Activated CD8-positive, alpha-beta T cell treated with anti-CD3 and anti-CD28 coated beads, Interleukin-2, amount 10 ng/mL, durations not matched to agents 7 days and 5 days (primary cell): ENCODE measurements at places on chromosomes 11 and 22.

DNA sequence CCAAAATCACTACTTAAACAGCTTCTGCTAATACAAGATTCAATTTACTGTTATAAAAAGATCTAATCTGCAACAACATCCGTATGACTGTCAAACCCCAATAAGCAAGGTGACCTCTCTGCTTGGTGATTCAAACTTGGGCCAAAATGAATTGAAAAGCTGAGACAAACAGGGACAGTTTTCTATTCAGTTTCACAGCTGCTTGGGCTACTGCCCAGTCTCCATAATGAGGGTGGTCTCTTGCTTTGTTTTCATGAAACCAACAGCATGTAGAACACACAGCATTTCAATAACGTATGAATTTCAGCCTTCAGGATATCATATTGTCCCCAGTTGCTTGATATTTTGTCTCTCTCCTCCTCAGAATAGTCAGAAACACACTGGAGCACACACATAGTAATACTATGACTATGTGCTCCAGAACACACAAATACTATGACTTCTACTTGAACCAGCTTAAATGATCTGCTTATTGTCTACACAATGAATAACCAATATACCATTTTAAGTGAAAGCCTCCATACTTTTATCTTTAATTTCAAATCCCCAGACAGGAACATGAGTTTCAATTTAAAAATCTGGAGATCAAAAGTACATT lies 285.0 kb downstream of the TTC28 start:
- DNase-seq, result no peak
- no peak overlapping the region for H3K4me3 ChIP-seq
- H3K4me1 ChIP-seq, result peaks cover 23% of the 10 kb centered on the region
- H3K36me3 ChIP-seq, result no peaks in the 10 kb centered on the region
- no peak overlapping the region for H3K27ac ChIP-seq

DNA sequence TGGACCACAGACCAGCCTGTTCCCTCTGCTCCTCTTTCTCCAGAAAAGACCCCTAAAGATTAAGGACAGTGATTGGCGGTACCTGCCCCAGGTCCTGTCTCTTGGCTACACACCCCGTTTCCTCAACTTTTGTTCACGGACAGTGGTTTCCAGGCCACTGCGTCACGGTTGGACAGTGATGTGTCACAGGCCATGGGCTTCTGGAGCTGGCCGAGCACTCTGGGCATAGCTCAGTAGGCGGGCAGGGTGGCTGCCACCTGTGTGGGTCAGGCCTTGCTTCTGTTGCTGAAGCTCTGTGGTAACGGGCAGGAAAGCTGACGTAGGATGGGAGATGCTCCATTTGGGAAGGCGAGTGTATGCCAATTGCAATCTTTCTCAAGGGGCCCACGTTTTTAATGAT lies 13.6 kb downstream of the TUB start:
- no peak for DNase-seq
- no peaks in the 10 kb centered on the region for H3K27me3 ChIP-seq
- no peaks in the 10 kb centered on the region for H3K4me1 ChIP-seq

DNA sequence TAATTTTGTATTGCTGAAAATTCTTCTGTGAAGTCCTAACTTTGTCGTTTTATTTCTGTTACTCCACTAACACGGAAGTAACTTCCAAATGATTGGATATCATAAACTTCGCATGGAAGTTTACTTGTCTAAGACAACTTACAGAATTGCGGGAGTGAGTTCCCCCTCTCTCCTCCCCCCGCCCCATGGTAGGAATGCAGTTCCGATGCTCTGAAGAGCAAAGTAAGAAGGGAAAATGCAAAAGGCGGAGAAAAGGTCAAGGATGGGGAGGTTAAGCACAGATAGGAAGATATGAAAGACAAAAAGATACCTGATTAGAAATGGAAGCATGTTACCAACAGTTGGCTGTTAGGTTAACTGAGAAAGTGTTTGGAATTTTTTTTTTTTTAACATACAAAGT lies 1.3 kb downstream of the EIF3M start:
- H3K4me1 ChIP-seq, result peaks cover 44% of the 10 kb centered on the region
- peak overlapping the region; percentile 97 for H3K27ac ChIP-seq
- no peaks in the 10 kb centered on the region for H3K27me3 ChIP-seq
- peak overlapping the region; percentile 95 for H3K4me3 ChIP-seq

- no peaks in the 10 kb centered on the region for H3K4me1 ChIP-seq
- no peak overlapping the region for H3K27ac ChIP-seq
- no peak overlapping the region for H3K4me3 ChIP-seq
- DNase-seq, result no peak
- H3K36me3 ChIP-seq, result no peaks in the 10 kb centered on the region
- peaks cover 2% of the 10 kb centered on the region for H3K27me3 ChIP-seq
These were observed 42.3 kb downstream of the C11orf96 start for GRCh38 chr11:43984519-43985385.

GRCh38 chr11:101215069-101215468 lies 85.5 kb upstream of the PGR start:
- H3K27me3 ChIP-seq, result no peaks in the 10 kb centered on the region
- H3K4me1 ChIP-seq, result no peaks in the 10 kb centered on the region

GRCh38 chr11:46865340-46865739 lies 19.3 kb upstream of the CKAP5 start:
- no peak for DNase-seq
- H3K27ac ChIP-seq, result no peak overlapping the region

DNA sequence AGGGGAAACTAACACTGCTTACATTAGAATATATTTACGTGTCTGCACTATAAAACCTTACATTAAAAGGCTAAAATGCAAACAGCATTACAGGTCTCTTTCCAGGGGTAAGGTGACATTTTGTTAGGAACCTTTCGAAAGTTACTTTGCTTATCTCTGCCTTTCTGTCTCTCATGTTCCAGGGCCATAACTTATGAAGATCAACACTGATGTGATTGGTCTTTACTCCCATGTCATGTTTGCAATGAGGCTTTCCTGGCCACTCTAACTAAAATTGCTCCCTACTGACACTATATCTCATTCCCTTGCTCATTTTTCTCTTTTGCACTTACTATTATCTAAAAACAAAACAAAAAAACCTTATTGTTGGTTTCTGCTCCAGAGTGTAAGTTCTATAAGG lies 119.0 kb downstream of the JRKL start:
- no peak overlapping the region for H3K4me3 ChIP-seq
- no peak overlapping the region for H3K27ac ChIP-seq
- H3K27me3 ChIP-seq, result no peaks in the 10 kb centered on the region

DNA sequence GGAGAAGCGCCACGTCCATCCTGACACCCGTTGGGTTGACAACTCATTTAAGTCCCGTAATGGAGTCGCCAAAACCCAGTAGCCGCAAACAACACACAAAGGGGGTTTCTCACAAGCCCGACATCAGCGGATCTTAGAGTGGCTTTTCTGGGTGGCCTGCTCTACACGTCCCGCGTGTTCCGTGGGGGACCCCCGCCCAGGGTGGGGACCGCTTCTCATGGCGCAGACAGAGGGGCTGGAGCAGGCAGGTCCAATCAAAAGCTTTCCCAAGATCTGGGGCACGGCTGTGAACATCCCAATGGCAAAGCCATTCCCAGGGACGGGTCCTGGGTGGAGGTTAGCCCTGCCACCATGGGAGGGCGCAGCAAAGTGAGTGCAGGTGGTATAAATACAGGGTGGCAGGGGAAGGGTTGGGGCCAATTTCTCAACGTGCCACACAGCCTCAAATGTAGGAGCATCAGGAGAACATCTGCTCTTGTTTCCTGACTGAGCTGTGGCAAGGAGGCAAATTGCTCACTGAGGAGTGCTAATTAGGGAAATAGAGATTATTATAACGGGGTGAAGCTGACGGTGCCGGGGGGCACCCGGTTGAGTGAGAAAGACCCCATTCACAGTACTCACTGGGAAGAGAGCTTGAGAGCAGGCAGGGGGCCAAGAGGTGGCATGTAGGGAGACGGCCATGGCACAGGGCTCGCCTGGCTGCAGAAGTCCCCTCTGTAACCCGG lies 1447.2 kb downstream of the TBC1D22A start:
- H3K4me1 ChIP-seq, result no peaks in the 10 kb centered on the region
- H3K27ac ChIP-seq, result no peak overlapping the region
- DNase-seq, result no peak
- no peak overlapping the region for H3K4me3 ChIP-seq
- H3K36me3 ChIP-seq, result no peaks in the 10 kb centered on the region

DNA sequence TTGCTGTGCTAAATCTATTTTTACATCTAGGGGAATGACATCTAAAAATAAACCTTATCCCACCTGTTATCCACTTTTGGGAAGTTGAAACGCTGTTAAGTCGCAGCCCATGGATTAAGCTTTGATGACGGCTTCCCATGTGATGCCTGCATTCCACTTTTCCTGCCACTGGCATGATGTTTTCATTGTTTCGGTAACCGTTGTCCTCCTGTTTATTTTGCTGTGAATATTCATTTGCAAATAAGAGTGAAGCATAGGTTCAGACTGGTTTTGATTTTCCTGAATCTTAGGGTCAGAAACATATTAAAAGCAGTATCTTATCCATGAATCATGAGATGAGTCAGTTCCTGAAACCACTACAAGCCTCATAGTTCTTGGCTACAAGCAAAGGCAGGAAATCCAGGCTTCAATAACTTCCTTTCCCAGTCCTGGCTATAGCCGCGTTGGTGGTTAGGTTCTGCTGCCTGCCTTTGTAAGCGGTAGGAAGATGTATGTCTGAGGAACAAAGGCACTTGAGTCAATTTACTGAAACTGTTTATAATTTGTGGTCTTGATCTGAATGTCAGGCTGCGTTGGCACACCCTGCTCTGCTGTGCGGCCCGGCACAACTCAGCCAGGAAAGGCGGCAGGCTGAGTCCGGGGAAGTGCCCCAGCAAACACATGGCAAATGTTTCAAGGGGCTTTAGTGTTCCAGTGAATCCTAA lies 19.4 kb downstream of the TEAD1 start:
- no peak for DNase-seq
- peaks cover 73% of the 10 kb centered on the region for H3K27me3 ChIP-seq
- H3K27ac ChIP-seq, result no peak overlapping the region

DNA sequence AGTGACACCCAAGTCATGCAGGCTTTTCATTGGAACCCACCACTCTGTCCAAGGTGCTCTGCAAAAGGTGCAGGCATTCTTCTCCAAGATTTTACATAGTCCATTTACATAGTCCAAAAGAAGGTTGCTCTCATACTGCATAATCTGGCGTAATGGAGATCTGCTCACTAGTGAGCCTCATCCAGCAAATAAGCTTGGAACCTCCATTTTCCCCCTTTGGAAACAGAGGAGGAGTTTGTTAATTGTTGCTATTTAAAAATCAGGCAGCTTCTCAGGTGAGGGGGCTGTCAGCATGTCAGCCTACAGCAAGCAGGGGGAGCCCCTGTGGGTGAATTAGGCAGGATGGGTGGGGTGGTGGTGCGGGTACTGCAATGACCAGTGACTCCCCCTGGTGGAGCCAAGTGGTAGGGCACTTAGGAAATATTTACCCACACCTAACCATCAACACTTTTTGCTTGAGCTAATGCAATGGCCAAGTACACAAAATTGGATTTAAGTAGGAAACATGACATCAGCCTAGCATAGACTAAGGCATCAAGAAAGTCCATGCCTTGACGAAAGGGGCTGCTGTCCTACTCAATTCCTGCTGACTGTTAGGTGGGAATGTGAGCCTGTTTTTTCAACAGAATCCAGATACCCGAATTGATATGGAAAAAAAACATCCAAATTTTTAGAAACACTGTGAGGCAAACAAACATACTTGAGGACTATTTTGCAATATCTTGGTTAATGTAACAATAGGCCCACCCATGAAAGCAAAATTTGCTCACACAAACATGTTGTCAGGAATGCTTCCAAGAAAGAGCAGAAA lies 64.5 kb downstream of the AMBRA1 start:
- H3K36me3 ChIP-seq, result peaks cover 7% of the 10 kb centered on the region
- H3K4me1 ChIP-seq, result peaks cover 17% of the 10 kb centered on the region
- no peak overlapping the region for H3K4me3 ChIP-seq
- DNase-seq, result peak; percentile 85
- no peak overlapping the region for H3K27ac ChIP-seq

GRCh38 chr11:115257678-115258077 lies 246.5 kb downstream of the CADM1 start:
- no peak overlapping the region for H3K27ac ChIP-seq
- DNase-seq, result no peak
- H3K27me3 ChIP-seq, result no peaks in the 10 kb centered on the region
- no peaks in the 10 kb centered on the region for H3K4me1 ChIP-seq
- H3K4me3 ChIP-seq, result no peak overlapping the region

DNA sequence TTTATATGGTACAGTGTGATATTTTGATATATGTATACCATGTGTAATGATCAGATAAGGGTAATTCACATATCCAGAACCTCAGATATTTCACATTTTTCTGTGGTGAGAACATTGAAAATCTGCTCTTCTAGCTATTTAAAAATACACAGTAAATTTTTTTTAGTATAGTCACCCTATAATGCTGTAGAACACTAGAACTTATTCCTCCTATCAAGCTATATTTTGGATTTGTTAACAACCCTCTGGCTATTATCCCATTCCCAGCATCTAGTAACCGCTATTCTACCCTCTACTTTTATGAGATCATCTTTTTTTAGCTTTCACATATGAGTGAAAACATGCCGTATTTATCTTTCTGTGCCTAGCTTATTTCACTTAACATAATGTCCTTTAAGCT lies 65.5 kb upstream of the SYT9 start:
- H3K4me1 ChIP-seq, result no peaks in the 10 kb centered on the region
- no peak overlapping the region for H3K27ac ChIP-seq
- no peak overlapping the region for H3K4me3 ChIP-seq
- DNase-seq, result no peak
- H3K36me3 ChIP-seq, result no peaks in the 10 kb centered on the region
- peaks cover 4% of the 10 kb centered on the region for H3K27me3 ChIP-seq

GRCh38 chr11:108237058-108237481 lies 14.2 kb downstream of the ATM start:
- H3K27ac ChIP-seq, result peak overlapping the region; percentile 96
- no peak for DNase-seq
- peak overlapping the region; percentile 70 for H3K4me3 ChIP-seq
- peaks cover 82% of the 10 kb centered on the region for H3K36me3 ChIP-seq
- H3K27me3 ChIP-seq, result no peaks in the 10 kb centered on the region

DNA sequence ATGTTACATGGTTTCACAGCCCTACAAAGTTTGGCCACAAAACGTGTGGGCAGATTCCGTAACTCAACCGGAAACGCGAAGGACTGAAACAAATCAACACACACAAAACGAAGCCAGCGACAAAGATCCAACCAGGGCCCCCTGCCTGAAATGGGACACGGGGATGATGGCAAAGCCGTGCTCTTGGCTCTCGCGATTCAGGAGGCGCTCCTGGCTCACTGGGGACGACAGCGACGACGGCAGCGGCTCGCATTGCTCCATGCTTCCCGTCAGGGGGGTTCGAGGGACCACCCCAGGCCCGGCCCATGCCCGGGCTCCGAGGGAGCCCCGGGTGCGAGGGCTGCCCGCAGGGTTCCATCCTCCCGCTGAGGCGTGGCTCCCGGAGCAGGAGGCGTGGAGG lies 4786.8 kb upstream of the OR11H1 start:
- DNase-seq, result no peak
- no peaks in the 10 kb centered on the region for H3K4me1 ChIP-seq
- no peak overlapping the region for H3K4me3 ChIP-seq
- H3K36me3 ChIP-seq, result peaks cover 9% of the 10 kb centered on the region

GRCh38 chr11:112163875-112164685 lies at the start of gene IL18:
Gene IL18 (minus strand): TSS chr11:112164094. CDS start chr11:112155053, 9,041 bp downstream.
- no peaks in the 10 kb centered on the region for H3K36me3 ChIP-seq
- DNase-seq, result no peak
- peak within 1 kb of the TSS; percentile 44 for H3K4me3 ChIP-seq
- H3K4me1 ChIP-seq, result peaks cover 7% of the 10 kb centered on the region
- peaks cover 33% of the 10 kb centered on the region for H3K27me3 ChIP-seq
